Activated naive CD4-positive, alpha-beta T cell treated with anti-CD3 and anti-CD28 coated beads for 36 hours (primary cell): ENCODE measurements at places on chromosomes 2 and 18. TPM values are rescaled to one million over a fixed set of nuclear protein-coding genes. Genes with fewer than 3 reads are reported as not detected.
A peak's percentile ranks its signal among the peaks of the same experiment; 100 is the strongest.

ERLEC1 gene
- 16.7 TPM for total RNA-seq

TUBA4A gene
- total RNA-seq: 116 TPM

GRCh38 chr2:234680688-234681619 is 184.1 kb upstream of the ARL4C start:
- DNase-seq: no peak

DNA sequence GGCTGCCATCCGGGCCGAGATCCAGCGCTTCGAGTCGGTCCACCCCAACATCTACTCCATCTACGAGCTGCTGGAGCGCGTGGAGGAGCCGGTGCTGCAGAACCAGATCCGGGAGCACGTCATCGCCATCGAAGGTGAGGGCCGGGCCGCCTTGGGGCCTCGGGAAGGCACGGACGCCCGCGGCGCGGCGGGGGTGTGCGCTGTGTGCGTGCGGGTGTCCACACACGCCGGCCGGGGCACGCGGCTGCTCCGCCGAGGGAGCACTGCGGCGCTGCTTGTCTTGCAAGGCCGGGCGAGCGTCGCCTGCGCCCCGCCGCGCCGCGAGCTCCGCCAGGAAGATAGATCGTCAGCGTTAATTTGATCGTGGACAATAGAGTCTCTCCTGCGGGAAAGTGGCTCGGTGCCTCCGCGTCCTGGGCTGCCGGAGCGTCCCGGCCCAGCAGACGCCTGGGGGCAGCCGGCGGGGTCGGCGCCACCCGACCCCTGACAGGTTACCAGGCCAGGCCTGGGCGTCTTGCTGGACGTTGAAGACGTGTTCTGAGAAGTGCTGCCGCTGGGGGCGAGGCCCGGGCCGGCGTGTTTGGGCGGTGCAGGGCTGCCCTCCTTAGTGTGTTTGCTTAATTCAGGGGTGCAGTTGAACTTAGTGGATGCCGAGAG is 1.0 kb downstream of the AGAP1 start:
- DNase-seq: peak; percentile 8

GRCh38 chr2:149076863-149077412 is 38.4 kb downstream of the LYPD6B start:
- no peak for DNase-seq

DNA sequence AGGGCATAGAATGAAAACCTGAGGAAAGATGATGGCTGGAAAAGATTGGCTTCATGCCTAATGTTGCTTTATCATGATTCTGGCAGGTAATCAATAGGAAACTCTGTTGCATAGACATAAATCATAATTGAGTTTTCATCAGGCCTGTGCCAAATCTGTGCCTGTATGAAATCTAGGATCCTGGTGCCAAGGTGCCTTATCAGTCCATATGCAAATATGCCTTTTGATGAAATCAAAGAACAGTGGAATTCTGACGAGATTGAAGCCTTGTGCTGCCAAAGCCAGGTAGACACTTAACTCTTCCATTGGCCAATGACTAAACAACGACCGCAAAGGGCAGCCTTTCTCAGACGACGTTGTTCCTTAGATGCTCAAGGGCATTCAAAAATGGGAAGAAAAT is 170.0 kb upstream of the CRIM1 start:
- no peak for DNase-seq
